SHP77 (cell line): ENCODE measurements at places on chromosomes 13 and 19.
A peak's percentile ranks its signal among the peaks of the same experiment; 100 is the strongest.

DNA sequence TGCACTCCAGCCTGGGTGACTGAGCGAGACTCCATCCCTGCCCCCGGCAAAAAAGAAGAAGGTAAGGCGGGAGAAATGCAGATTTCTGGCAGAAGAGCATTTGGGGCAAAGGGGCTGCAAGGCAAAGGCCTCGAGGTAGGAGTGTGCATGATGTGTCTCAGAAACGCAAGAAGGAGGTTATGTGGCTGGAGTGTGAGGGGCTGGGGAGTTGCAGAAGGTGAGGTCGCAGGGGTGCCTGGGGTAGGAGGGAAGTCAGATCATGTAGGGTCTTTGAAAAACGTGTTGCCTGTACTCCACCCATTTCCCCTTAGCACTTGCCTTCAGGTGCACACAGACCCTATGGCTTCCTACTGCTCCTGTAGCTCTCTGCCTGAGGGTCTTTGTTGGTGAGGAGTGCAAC is 29.9 kb downstream of the KCTD15 start:
- DNase-seq = no peak

GRCh38 chr19:10390652-10391286 is 10.4 kb upstream of the TYK2 start:
- DNase-seq = peak; percentile 65

DNA sequence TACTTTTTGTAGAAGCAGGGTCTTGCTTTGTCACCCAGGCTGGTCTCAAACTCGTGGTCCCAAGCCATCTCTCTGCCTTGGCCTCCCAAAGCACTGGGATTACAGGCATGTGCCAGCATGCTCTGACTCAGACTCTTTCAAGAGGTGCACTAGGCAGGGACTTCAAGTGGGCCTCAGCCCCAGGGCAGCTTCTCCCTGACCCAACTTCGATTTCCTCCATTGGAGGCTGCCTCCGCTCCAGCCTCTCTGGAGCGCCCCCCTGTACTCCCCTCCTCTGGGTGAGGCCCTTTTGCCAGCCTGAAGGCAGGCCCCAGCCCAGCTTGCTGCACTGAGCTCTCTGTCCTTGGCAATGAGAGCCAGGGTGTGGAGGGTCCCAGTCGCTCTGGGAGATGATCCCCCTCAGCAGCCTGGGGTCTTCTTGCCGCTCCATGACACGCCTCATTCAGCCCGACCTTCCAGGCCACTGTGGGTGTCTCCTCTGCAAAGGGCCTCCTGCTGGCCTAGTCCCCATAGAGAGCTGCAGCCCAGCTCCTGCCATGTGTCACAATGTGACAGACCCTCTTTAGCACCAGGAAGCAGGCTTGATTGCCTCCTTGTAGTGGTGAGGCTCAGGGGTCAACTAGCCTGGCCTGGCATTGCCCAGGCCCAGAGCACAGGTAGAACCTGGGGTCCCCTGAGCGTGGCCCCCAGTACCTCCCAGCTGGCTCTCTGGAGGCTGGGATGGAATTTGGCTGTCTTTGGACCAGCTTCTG is 16.4 kb downstream of the CARM1 start:
- DNase-seq = no peak

DNA sequence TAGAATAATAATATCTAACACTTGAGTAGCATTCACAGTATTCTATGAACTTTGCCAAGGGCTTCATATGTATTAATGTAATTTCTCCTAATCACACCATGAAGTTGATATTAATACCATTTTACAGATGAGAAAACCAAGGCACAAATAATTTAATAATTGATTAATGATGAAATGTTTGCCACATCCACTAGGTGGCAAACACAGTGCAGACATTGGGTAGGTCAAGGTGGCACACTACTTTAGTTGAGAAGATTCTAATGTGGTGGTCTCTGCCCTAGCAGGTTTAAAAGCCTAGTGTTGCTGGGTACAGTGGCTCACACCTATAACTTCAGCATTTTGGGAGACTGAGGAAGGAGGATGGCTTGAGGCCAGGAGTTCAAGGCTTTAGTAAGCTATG is 412.4 kb downstream of the SUCLA2 start:
- no peak for DNase-seq

DNA sequence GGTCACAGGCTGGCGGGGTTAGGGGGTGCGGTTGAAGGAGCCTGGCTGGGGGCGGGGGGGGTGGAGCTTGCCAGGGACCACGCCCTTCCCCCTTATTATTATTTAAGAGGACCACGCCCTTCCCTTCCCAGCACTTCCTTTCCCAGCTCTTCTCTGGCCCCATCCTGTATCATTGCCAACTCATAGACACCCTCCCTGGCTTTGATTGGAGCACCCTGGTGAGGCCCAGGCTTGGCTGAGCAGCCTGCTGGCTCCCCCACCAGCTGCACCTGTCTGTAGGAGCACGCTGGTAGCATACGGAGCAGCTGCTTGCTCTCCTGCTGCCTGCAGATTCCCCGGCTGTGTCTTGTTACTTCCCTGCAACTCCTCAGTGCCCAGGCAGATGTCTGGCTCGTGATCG is 62.5 kb upstream of the PDX1 start:
- DNase-seq = peak; percentile 96

GRCh38 chr19:9166846-9167245 is 11.9 kb upstream of the OR7D2 start:
- no peak for DNase-seq

DNA sequence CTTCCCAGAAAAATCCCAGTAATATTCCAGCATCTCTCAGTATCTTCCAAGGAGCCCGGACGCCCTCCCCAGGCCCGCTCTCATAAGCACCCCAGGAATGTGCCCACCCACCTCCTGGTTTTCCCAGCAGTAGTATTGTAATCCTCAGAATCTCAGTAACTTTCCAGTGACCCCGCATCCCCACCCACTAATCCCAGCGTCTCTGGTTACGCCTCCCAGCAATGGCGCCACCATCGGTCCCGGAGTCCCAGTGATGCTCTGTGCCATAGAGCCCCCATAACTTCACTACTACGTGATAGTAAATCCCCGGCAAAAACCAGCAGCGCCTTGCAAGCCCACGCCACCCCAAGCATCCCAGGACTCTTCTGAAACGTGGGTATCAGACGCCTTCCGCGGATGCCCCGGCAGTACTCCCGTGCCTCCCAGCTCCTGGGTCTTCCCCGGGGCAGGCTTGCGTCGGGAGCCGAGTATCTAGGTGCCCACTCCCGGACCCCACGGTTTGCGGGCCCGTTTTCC is 928 bp upstream of the PNPLA6 start:
- DNase-seq = no peak

- no peak for DNase-seq
Measured at GRCh38 chr13:23620211-23620610, 50.0 kb downstream of the TNFRSF19 start.

- no peak for DNase-seq
Measured at GRCh38 chr13:30774214-30774730, 38.9 kb downstream of the ALOX5AP start.

DNA sequence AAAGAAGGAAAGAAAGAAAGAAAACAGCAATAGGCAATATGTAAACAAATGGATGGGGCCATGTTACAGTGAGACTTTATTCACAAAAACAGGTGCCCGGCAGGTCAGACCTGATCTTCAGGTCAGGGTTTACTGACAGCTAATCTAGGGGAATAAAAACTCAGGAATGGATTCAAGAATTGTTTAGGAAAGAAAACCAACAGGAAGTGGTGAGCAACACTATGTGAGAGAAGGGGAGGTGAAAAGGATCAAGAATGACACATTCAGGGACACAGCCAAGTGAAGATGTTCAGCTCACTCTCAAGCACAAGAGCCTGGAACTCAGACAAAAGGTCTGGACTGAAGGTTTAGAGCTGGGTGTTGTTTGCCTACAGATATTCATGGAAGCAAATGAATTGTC is 244.5 kb downstream of the EFNB2 start:
- no peak for DNase-seq
